ENCODE measurements at places on chromosomes 12 and 14.

- no peak for DNase-seq
These were observed 342.5 kb downstream of the TMEM132D start for GRCh38 chr12:129561304-129561703.

DNA sequence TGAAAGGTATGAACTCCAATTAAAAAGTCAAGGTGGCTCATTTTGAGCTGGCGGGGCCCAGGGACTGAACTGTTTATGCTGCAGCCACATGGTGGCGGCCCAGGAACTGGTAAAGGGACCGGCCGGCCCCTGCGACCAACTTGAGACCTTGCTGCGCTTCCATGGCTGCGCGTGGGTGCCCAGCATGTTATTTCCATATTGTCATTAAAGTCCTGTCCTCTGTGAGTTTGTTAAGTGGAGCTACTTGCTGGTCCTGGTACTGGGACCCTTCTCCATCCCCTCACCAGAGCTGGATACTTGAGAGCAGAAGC is 62.3 kb downstream of the BEGAIN start:
- no peak for DNase-seq

- DNase-seq, result peak; percentile 9
These were observed 10.7 kb downstream of the VDR start for GRCh38 chr12:47894068-47894467.

- DNase-seq, result no peak
These were observed 9.7 kb upstream of the WSCD2 start for GRCh38 chr12:108119126-108119973.

DNA sequence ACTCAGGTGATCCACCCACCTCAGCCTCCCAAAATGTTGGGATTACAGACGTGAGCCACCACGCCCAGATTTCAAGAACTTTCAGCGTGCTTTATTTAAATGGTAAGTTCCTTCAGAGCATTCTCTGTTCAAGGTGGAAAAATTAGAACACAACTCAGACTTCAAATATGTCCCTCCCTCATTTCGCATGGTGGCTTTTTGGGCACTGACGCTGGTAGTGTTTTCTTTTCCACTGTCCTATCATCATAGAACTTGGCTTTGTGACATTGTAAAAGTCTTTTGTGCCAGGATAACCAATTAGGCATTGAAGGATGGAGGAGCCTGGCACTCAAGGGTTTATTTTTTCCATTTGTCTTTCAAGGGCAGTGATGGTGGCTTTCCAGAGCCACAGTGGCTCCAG is 190.8 kb downstream of the NUAK1 start:
- DNase-seq, result no peak

GRCh38 chr12:74538491-74539258 is 1.0 kb downstream of the ATXN7L3B start:
- no peak for DNase-seq

DNA sequence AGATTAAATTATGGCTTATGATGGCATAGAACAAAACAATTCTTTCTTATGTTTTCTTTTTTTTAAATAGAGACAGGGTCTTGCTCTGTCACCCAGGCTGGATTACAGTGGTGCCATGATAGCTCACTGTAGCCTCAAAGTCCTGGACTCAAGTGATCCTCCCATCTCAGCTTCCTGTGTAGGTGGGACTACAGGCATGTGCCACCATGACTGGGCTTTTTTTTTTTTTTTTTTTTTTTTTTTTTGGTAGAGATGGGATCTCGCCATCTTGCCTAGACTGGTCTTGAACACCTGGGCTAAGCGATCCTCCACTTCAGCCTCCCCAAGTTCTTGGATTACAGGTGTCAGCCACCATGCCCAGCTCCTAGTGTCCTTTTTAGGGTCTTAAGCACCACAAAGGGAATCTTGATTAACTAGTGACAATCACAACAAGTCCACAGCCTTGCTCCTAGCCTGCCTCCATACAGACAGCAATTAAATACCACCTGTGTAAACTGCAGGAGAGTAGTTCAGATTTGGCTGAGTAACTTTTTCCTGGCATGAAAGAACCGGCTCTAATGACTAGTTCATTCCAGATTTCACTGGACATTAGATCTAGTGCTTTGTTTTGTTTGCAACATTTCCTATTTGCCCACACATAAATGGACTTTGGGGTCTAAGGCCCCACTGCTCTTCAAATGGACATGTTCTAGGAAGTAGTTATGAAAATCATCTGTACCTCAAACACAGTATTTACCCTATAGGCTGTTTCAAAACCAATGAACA is 61.6 kb downstream of the SH2B3 start:
- peak; percentile 33 for DNase-seq

DNA sequence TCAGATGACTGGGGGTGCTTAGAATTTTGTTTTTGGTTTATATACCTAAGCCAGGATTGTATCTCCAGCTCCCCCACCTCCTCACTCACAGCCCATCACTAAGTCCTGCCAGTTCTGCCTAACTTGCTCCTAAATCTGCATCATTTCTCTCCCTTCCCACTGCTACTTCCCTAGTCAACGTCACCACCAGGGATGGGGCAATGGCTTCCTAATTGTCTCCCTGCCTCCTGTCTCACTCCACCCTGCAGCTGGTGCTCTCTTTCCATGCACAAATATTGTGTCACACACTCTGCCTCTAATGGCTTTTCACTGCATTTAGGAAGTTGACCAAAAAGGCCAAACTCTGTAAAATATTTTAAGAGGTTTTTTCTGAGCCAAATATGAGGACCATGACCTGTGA is 11.5 kb downstream of the OAS2 start:
- DNase-seq, result no peak

DNA sequence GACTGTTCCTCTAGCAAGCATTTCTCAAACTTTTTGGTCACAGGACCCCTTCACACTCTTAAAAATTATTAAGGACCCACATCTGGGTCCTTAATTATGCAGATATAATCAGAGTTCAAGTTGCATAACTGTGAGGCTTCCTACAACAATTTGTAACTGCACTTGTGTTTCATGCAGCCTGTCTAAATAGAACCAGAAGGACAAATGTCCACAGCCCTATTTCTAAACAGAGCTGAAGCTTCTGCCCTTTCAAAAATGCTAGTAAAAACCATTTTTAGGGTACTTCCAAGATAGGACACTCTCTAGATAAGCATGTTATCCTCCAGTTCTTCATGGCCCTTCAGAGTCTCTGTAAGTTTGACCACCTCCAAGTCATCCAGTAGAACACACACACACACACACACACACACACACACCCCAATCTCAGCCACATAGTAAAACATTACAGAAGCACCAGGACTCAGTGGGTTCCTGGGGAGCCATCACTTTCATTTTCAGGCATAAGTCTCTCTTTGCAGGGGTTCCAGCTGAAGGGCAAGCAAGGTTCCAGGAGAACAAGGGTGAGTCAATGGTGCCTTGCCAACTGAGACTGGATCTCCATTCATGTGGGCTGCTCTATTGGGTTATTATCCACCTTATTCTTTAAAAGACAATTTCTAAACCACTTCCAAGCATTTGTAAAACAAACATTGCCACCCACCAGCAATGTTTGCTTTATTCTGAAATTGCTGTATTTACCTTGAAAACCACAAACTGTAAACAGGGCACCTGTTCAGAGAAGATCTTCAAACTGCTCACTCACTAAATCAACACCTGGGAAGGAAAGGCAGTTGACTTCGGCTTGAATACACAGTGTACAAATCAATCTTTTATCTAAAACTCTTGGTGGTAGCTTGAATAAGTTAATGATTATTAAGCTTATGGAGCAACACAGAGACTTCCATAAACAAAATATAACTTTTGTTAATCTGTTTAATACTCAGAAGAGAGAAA is 64.1 kb downstream of the ITPR2 start:
- no peak for DNase-seq

GRCh38 chr12:2306735-2307134 is 253.9 kb downstream of the CACNA1C start:
- DNase-seq, result no peak

- DNase-seq, result no peak
These were observed 26.9 kb upstream of the MYBPC1 start for GRCh38 chr12:101567918-101568317.

DNA sequence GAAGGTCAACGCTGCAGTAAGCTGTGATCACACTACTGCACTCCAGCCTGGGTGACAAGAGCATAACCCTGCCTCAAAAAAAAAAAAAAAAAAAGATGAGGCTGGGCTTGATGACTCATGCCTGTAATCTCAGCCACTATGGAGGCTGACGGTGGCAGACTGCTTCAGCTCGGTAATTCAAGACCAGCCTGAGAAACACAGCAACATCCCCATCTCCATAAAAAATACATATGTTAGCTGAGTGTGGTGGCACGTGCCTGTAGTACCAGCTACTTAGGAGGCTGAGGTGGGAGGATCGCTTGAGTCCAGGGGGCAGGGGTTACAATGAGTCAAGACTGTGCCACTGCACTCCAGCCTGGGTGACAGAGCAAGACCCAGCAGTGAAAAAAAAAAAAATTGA is 50.4 kb downstream of the GXYLT1 start:
- peak; percentile 13 for DNase-seq

Measured in GM03348 (cell line).